SK-N-SH treated with all-trans-retinoic acid at 6 μM for 48 hours (cell line): ENCODE measurements at places on chromosomes 5 and 9.
A peak's percentile ranks its signal among the peaks of the same experiment; 100 is the strongest.

DNA sequence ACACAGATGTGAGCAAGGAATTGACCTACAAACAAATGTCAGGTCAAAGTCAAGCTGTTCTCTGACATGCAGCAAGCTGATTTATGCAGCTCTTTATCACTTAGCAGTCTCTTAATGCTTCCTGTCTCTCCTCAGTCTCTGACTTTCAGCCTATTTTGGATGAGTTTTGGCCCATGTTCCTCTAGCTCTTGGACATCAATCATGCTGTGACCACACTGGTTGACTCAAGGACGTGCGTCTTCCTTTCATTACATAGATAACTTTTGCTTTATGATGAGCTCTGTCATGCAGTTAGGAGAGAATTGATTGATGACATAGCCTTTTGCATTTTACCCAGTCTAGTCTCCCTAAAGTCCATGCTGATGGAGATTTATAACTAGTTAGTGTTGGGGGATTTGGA lies 9.4 kb upstream of the REEP5 start:
- peak; percentile 54 for ATAC-seq

DNA sequence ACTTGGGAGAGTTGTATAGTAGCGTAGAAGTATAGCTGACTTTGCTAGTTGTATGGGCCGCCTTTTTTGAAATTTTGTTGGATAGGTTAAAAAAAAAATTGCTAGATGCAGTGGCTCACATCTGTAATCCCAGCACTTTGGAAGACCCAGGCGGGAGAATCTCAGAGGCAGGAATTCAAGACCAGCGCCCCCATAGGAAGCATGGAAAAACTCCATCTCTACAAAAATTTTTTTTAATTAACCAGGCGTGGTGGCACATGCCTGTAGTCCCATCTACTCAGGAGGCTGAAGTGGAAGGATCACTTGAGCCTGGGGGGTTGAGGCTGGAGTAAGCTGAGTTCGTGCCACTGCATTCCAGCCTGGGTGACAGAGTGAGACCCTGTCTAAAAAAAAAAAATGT lies 59.2 kb downstream of the SMC5 start:
- no peak for ATAC-seq

GRCh38 chr9:86854898-86855523 lies 92.3 kb downstream of the GAS1 start:
- ATAC-seq, result peak; percentile 99

DNA sequence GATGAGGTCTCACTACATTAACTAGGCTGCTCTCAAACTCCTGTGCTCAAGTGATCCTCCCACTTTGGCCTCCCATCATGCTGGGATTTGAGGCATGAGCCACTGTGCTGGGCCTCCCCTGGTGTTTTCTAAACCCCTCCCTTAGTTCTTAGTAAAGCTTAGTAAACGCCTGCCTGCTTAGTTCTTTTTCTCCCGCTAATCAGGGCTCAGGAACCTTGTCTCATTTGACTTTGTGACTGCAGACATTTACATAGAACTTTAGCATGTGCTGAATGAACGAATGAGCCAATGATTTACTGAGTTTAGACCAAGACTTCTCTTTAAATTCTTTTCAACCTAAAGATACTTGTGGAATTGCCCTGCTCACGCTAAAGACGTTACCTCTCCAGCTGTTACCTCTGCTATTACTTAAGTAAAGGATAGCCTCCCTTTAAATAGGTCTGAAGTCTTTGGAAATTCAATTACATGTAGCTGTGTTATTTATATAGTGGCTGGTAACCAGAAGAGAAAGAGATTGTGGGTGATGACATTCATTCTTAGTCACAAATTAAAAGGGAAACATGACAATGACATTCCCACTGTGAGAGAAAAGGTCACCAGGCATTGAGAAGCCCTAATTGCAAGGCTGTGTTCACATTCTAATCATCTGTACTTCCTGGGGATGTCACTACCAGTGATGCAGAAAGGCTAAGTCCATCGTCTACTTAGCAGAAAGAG lies 18.6 kb upstream of the SUSD1 start:
- ATAC-seq, result no peak

DNA sequence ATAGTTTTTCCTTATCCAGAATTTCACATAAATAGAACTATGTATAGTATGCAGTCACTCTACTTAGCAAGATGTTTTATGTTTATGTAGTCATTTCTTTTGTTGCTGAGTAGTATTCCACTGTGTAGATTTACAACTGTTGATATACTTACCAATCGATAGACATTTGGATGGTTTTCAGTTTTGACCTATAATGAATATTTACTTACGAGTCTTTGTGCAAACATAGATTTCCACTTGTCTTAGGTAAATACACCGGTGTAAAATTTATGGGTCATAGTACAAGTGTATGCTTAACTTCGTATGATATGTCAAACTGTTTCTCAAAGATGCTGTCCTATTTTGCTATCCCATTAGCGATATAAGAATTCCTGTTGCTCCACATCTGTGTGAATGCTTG lies 19.7 kb upstream of the OR2K2 start:
- no peak for ATAC-seq

DNA sequence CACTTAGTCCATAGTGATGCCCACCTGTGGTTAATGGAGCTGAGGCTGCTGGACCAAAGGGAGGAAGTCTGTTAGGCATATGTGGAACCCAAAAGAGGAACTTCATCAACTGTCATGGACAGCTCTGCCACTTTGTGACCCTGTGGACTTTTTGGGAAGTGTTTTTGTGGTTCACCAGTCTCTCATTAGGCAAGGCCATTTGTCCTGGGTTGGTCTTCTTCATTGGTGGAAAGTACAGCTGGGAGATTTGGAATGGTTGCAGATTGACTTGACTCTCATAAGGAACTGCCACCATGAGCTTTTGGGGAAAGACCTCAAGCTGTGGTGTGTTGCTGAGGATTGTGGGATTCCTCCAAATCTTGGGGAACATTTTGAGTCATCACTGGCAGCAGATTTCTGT lies 31.9 kb upstream of the IL12B start:
- no peak for ATAC-seq

DNA sequence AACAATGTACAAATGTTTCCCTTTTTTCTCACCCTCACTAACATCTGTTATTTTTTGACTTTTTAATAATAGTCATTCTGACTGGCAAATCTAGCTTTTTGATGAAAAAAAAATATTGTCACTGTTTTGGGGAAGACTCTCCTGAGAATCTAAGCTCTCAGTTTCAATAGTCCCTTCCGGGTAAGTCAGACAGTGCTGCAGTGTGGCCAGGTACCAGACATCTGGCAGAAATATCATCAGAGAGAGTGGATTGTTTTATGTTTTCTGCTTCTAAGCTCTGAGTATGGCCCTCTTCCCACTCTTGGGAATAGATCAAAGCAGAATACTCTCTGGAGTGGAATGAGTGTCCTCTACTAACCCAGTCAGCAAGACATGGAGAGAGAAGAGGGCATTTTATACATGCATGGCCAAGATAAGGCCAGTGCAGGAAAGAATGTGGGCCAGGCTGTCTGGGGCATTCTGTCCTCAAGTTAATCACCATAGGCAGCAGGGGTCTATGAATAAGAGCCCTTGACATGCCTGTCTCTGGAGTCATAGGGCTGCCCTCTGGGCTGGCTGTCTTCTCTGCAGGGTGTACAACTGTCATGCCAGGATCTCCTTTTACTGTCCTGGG lies 38.5 kb upstream of the OR2S2 start:
- ATAC-seq, result peak; percentile 51

DNA sequence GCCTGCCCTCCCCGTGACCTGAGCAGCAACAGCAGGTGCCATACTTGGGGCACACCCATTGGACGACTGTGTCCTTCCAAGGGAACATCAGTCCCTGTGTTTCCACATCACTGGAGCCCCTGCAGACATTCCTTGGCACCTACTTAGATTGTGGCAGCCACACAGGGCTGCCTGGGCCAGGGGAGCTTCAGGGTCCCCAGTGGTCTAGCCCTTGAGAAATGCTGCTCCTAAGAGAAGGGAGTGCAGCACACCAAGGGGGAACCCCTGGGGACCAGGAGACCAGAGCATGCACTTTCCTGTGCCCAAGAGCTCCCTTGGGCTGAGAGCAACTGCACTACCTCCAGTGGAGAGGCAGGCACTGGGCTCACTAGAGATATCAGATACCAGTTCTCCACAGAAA lies 20.1 kb upstream of the ABLIM3 start:
- ATAC-seq, result no peak

- ATAC-seq, result no peak
Measured at GRCh38 chr9:5230554-5230953, 665 bp upstream of the INSL4 start.

DNA sequence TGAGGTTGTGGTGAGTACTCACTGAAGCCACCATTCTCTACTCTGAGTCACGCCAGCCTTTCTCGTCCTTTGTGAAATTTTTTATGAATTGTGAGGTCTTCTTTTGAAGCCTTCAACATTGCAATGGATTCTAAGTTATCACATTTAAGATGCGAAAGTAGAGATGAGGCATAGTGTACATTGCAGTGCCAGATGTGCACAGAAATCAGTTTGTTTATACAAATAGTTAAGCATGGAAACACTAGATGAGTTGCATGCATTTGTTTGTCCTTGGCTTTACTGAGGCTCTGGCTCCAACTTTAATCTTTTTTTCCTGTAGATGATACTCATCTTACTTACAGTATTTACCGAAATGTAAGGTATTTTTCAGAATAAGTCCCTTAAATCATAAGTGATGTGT lies 453.7 kb upstream of the RIOK2 start:
- no peak for ATAC-seq

DNA sequence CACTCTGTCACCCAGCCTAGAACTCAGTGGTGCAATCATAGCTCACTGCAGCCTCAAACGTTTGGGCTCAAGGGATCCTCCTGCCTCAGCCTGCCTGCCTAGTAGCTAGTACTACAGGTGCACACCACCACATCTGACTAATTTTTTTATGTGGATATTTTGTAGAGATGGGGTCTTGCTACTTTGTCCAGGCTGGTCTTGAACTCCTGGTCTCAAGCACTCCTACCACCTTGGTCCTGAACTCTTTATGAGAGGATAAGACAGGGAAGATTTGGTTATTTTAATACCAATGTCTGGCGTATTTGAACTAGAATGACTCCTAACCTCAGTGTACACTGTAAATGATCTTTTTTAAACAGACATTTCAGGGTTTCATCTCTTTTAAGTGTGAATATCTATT lies 9.0 kb downstream of the GPR107 start:
- ATAC-seq, result no peak

GRCh38 chr5:88515068-88515467 lies 246.4 kb upstream of the TMEM161B start:
- ATAC-seq, result no peak

DNA sequence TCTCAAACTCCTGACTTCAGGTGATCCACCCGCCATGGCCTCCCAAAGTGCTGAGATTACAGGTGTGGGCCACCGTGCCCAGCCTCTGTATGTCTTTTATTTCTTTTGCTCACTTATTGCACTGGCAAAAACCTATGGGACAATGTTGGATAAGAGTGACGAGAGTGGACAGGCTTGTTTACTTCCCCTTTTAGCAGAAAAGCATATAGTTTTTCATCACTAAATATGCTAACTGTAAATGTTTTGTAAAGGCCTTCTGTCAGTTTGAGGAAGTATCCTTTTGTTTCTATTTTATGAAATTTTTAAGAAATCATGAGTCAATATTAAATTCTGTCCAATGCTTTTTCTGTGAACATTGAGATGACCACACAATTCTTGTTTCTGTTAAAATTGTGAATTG lies 103.3 kb downstream of the AUH start:
- no peak for ATAC-seq

- no peak for ATAC-seq
Measured at GRCh38 chr5:127944125-127944524, 139.4 kb upstream of the SLC12A2 start.

- peak; percentile 99 for ATAC-seq
Measured at GRCh38 chr5:170466988-170467707, 36.7 kb upstream of the KCNIP1 start.

DNA sequence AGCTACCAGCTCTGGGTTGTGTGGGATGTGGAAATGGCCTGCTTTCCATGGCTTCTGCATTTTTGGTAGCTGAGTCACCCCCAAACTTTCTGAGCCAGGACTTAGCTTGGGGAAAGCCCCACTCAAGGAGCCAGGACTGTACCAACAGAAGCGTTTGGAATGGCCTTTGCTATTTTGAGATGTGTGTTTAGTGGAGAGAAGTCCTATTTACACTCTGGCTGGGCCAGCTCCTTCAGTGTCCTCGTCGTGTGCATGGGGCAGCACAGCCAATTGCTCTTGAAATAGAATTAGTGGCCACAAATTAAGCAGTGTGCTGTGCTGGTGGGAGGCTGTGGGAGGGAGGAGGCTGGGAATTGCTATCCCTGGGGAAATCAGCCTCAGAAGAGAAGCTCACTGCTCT lies 51.6 kb downstream of the ENTREP1 start:
- ATAC-seq, result peak; percentile 73

- peak; percentile 65 for ATAC-seq
Measured at GRCh38 chr5:21615195-21615765, 1237.9 kb downstream of the CDH12 start.

DNA sequence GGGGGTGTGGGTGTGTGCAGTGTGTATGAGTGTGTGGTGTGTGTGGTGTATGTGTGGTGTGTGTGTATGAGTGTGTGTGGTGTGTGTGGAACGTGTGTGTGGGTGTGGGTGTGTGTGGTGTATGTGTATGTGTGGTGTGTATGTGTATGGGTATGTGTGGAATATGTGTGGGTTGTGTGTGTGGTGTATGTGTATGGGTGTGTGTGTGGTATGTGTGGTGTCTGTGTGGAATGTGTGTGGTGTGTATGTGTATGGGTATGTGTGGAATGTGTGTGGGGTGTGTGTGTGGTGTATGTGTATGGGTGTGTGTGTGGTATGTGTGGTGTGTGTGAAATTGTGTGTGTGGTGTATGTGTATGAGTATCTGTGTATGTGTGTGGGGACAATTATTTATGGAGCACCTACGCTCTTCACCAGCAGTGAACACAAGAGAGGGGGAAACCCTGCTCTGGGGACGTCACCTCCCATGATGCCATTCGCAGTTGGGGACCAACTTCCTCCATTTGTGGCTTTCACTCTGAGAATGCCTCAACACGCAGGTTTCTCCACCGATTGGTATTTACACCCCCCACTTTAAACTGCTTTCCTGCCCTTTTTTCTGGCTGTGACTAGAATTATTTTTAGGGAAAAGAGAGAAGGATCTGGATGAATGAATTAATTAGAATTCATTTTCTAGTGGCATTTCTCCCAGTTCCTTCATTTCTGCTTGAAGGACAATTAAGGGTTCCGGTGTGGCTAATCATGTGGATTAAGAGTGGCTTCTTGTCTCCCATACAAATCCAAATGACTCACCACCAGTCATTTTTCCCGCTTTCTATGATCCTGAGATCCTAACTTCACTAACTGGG lies 238.1 kb downstream of the ROR2 start:
- no peak for ATAC-seq

DNA sequence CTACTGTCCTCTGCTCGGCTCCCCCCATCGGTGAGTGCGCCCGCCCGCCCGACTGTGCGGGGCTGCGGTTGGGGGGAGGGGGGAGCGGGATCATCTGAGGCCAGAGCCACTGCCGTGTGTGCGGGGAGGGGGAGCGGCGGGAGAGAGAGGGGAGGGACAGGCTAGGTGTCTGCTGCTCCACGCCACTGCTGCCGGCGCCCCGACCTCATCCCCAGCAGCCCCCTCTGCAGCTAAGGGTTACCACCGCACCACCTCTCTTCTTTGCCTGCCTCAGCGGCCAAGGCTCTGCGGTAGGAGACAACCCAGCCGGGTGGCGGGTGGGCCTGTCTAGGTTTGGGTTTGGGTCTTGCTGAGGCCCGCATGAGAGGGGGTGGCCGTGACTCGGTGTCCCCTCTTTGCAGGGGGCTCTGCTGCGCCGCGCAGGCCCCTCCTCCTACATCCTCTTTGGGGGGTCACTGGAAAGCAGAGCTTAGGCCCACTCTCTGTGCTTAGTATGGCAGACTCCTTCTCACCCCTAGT lies 670 bp upstream of the PURA start:
- peak; percentile 27 for ATAC-seq
